ENCODE measurements at places on chromosomes 7 and 10.

GRCh38 chr7:74604326-74605020 is 53.0 kb upstream of the GTF2I start:
- DNase-seq: no peak

- no peak for DNase-seq
Measured at GRCh38 chr7:138170959-138171703, 94.9 kb downstream of the AKR1D1 start.

DNA sequence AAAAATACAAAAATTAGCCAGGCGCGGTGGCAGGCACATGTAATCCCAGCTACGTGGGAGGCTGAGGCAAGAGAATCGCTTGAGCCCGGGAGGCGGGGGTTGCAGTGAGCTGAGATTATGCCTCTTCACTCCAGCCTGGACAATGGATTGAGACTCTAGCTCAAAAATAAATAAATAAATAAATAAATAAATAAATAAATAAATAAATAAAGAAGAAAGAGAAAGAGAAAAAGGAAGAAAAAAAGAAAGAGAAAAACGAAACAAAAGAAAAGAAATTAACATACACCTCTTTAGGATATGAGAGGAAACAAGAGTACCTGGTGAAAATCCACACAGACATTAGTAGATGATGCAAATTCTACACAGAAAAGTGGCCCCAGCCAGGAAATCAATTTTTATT is 713.7 kb upstream of the POT1 start:
- no peak for DNase-seq

- DNase-seq: no peak
Measured at GRCh38 chr10:73168465-73168803, 515 bp downstream of the FAM149B1 start.

- no peak for DNase-seq
Measured at GRCh38 chr10:21813946-21814345, 189.6 kb downstream of the DNAJC1 start.

DNA sequence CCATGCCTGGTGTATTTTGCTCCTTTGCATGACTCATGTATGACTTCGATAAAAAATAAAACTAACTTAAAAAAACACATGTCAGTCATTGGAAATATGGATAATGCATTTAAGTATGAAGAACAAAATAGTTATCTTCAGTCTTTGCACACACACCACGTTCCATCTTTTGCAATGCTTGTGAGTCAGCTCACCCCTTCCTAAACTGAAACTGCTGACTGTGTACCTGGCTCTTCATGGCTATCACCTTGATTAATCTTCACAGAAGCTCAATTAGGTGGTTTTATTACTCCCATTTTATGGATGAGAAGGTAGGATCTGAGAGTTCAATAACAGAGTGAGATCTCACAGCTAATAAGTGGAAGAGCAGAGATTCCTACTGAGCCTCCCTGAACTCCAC is 79.5 kb downstream of the CARD11 start:
- DNase-seq: no peak

DNA sequence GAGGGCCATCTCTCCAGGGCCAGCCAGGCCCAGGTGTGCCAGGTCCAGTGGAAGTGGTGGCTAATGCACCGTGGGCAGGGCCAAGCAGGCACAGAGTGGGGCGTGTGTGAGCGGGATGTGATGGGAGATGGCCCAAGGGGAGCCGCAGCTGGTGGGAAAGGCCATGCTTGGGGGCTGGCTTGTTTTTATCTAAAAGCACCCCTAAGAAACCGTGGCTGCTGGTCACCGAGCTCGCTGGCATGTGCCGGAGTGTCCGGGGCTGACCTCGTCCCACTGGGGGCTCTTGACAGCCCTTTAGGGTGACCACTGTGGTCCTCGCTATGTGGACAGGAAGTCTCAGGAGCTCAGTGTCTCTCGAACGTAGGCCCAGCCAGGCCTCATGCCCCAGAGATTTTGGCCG is 582.4 kb upstream of the FOXK1 start:
- no peak for DNase-seq

GRCh38 chr7:69105092-69105491 is 493.2 kb upstream of the AUTS2 start:
- DNase-seq: no peak

DNA sequence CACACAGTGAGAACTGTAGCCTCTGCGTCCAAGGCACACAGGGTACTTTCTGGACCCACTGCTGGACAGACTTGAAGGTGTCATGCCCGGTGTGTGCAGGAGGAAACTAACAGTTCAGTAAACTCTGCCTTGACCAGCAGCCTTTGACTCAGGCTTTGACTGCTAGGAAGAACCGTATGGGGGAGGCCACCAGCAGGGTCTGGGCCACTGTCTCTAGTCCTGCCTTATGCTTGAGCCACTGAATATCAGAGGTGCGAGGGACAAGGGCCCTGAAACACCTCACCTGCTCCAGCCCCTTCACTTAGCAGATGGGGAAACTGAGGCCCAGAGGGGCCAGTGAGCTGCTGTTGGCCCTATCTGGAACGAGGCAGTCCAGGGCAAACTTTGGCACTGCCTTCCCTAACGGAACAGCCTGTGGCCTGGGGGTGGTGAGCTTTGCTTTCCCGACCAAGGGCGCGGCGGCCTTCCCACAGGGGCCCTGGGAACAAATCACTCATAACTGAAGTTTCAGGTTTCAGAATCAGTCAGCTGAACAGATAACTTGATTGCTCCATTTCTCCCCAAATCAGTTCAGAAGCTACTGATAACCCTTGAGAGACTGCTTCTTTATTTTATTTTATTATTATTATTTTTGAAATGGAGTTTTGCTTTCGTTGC is 130.0 kb downstream of the FAM53B start:
- no peak for DNase-seq
